Esophagus squamous epithelium (tissue), 5 donors: ENCODE measurements at places on chromosomes 5 and 9. TPM values are rescaled to one million over a fixed set of nuclear protein-coding genes. Genes with fewer than 3 reads are reported as not detected.
A peak's percentile ranks its signal among the peaks of the same experiment; 100 is the strongest.

- DNase-seq: no peak
- no peaks in the 10 kb centered on the region for H3K4me1 ChIP-seq
- H3K27me3 ChIP-seq: no peaks in the 10 kb centered on the region
- peaks cover 16% of the 10 kb centered on the region for H3K36me3 ChIP-seq
- no peak overlapping the region for H3K27ac ChIP-seq
These were observed 11.6 kb downstream of the BNIP1 start for GRCh38 chr5:173155912-173156311.

DNA sequence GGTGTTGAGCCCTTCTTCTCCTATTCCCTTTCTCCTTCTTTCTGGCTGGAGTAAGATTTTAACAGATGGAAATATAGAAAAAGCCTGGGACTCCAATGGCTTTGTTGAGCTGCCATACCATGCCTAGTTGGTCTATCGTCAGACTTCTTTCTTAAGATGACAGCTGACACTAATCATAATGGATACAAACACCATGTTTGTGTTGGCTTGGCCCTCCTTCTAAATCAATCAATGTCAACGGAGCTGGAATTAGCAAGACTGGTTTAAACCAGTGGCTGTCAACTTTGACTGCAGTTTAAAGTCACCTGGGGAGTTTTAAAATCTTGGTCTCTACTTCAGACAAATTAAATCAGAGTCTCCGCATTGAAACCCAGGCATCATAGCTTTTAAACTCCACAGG is 264.5 kb upstream of the PRR16 start:
- H3K4me1 ChIP-seq: no peaks in the 10 kb centered on the region
- H3K4me3 ChIP-seq: no peak overlapping the region
- no peak for DNase-seq
- H3K27ac ChIP-seq: no peak overlapping the region
- no peaks in the 10 kb centered on the region for H3K36me3 ChIP-seq
- no peaks in the 10 kb centered on the region for H3K27me3 ChIP-seq

DNA sequence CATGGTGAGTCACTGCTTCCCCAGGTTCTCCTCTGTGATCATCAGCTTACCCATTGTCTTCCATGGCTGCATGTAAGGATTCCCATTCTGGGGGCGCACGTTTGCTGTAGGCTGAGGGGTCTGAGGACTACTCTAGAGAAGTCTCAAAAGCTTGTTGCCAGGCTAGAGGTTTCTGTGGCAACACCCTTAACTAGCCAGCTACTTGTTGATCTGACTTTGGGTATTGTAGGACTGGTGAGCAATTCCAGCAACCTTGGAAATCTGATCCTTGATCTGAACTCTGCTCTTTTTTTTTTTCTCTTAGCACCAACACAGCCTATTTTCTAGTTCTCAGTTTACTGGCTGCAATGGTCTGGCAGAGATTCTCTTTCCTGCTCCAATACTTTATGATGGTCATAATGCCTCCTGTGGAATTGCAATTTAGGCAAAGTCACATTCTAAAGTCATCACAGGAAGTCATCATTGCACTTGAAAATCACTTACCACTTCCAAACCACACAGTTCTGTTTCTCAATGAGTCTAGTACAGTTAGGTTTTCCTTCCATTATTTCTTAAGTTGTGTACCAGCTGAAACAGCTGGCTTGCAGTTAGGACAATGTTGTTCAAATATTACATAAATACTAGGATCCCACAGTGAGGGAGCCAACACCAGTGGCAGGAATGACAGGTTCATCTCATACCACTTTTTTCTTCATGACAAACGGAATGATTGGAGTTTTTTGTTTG is 110.3 kb downstream of the SLC12A2 start:
- DNase-seq: no peak
- no peak overlapping the region for H3K27ac ChIP-seq
- H3K4me1 ChIP-seq: peaks cover 3% of the 10 kb centered on the region
- H3K4me3 ChIP-seq: no peak overlapping the region
- H3K36me3 ChIP-seq: no peaks in the 10 kb centered on the region

- H3K36me3 ChIP-seq: no peaks in the 10 kb centered on the region
- peak overlapping the region; percentile 30 for H3K4me3 ChIP-seq
- H3K27ac ChIP-seq: no peak overlapping the region
- DNase-seq: no peak
- H3K27me3 ChIP-seq: peaks cover 5% of the 10 kb centered on the region
These were observed 1.6 kb downstream of the C9orf152 start for GRCh38 chr9:110206389-110206788.

DNA sequence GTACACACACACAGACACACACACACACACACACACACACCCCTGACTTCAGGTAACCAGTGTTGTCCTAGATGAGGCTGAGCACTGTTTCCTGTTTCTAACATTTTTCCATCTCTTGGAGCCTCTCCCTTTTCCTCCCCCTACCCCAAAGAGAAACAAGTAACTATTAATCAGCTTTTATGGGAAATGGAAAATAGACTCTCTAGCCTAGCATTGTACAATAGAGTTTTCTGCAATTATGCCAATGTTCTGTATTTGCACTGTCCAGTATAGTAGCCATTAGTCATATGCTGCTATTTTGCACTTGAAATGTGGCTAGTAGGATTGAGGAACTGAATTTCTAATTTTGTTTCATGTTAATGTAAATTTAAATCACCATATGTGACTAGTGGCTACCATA is 33.1 kb downstream of the RAB3C start:
- no peaks in the 10 kb centered on the region for H3K27me3 ChIP-seq
- no peaks in the 10 kb centered on the region for H3K4me1 ChIP-seq
- H3K4me3 ChIP-seq: no peak overlapping the region
- H3K27ac ChIP-seq: no peak overlapping the region
- H3K36me3 ChIP-seq: no peaks in the 10 kb centered on the region

- no peak overlapping the region for H3K4me3 ChIP-seq
- H3K4me1 ChIP-seq: peaks cover 12% of the 10 kb centered on the region
- DNase-seq: no peak
- no peaks in the 10 kb centered on the region for H3K36me3 ChIP-seq
- no peaks in the 10 kb centered on the region for H3K27me3 ChIP-seq
These were observed 13.7 kb downstream of the YIPF5 start for GRCh38 chr5:144156767-144157171.

GRCh38 chr5:59185757-59186385 is 603.0 kb downstream of the RAB3C start:
- H3K36me3 ChIP-seq: no peaks in the 10 kb centered on the region
- no peaks in the 10 kb centered on the region for H3K27me3 ChIP-seq
- DNase-seq: no peak
- H3K4me3 ChIP-seq: no peak overlapping the region
- no peaks in the 10 kb centered on the region for H3K4me1 ChIP-seq
- no peak overlapping the region for H3K27ac ChIP-seq

DNA sequence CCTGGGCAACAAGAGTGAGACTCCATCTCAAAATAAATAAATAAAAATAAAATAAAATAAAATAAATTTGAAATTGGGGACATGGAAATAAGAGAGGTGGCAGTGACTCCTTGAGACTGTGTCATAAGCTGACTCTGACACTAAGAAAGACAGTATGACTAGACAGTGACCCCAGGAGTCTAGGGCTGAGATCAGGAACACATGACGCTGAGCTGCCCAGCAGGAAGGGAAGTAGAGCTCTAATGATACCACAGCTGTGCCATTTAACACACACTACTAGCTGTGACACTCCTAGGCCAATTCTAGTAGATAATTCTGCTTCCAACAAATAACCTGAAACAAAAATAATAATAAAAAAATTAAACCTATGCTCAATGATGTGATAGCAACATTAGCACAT is 293.0 kb downstream of the SEC61B start:
- H3K36me3 ChIP-seq: no peaks in the 10 kb centered on the region
- no peaks in the 10 kb centered on the region for H3K4me1 ChIP-seq
- no peak overlapping the region for H3K4me3 ChIP-seq
- no peak overlapping the region for H3K27ac ChIP-seq
- no peaks in the 10 kb centered on the region for H3K27me3 ChIP-seq
- no peak for DNase-seq

DNA sequence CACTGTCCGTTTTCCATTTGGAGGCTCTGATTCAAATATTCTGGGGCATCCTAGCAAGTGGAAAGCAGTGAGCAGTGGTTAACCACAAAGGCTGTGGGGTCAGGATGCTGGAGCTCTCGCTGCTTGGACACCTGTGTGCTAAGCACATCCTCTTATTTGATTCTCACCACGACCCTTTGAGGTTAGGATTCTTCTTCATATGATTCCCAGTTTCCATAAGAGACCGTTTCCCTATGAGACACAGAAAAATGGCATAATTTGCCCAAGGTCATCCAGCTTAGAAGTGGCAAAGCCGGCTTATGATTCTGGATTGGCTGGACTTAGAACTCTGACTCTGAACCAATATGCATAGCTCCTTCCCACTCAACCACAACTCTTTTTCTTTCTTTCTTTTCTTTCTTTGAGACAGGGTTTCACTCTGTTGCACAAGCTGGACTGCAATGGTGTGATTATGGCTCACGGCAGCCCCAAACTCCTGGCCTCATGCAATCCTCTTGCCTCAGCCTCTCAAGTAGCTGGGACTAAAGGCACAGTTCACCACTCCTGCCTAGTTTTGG is 207.7 kb downstream of the TTLL11 start:
- peaks cover 4% of the 10 kb centered on the region for H3K4me1 ChIP-seq
- H3K4me3 ChIP-seq: no peak overlapping the region
- H3K27me3 ChIP-seq: no peaks in the 10 kb centered on the region
- no peaks in the 10 kb centered on the region for H3K36me3 ChIP-seq
- DNase-seq: no peak

DNA sequence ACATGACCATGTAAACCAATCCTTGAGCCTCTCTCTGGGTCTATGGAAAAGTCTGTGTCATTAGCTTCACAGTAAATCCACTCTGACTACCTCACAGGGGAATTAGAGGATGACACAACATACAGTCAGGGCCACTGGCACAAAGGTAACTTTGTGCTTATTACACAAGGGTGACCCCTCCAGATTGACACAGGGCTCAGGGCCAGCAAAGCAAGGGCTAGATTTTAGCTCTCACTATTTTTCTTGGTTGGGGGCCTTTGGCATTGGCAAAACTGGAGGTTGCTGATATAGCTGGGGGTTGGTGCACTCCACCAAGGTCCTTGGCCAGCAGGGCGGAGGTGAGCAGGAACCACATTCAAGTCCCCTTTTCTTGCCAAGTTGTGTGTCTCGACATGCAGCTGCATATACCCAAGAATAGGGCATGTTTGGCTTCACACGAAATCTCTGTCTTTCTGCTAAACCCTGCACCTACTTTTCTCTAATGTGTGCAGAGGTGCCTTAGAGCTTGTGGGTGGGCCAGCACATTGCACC is 15.2 kb upstream of the OSMR start:
- DNase-seq: no peak
- H3K27me3 ChIP-seq: no peaks in the 10 kb centered on the region
- no peak overlapping the region for H3K4me3 ChIP-seq

DNA sequence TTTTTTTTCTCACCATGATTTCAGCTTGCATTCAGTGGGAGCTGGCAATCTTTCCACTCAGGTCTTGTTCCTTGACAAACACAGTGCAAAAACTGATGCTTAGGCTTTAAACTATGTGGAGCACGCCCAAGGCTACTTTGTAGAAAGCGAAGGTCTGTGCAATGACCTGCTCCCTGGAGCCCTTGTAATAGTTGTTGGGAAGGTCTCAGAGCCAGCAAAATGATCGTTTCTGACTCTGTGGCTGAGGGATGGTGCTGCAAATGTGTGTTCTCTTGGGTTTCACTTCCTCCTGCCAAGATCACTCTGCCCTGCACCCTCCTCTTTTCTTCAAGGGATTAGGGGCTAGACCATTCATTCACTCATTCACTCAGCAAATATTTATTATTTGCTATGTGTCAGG is 249.7 kb upstream of the MAP3K1 start:
- no peaks in the 10 kb centered on the region for H3K36me3 ChIP-seq
- H3K27me3 ChIP-seq: no peaks in the 10 kb centered on the region
- DNase-seq: no peak

- no peaks in the 10 kb centered on the region for H3K4me1 ChIP-seq
- no peak for DNase-seq
- H3K27ac ChIP-seq: no peak overlapping the region
- H3K4me3 ChIP-seq: no peak overlapping the region
- no peaks in the 10 kb centered on the region for H3K27me3 ChIP-seq
These were observed 111.7 kb downstream of the AP3B1 start for GRCh38 chr5:78182838-78183237.

- no peak for DNase-seq
- no peak overlapping the region for H3K4me3 ChIP-seq
- H3K27me3 ChIP-seq: no peaks in the 10 kb centered on the region
- no peaks in the 10 kb centered on the region for H3K4me1 ChIP-seq
These were observed 102.0 kb downstream of the CARTPT start for GRCh38 chr5:71821029-71821428.

- no peaks in the 10 kb centered on the region for H3K27me3 ChIP-seq
- H3K27ac ChIP-seq: no peak overlapping the region
- DNase-seq: no peak
- no peaks in the 10 kb centered on the region for H3K4me1 ChIP-seq
- H3K36me3 ChIP-seq: no peaks in the 10 kb centered on the region
These were observed 90.1 kb downstream of the CRB2 start for GRCh38 chr9:123445981-123446610.

DNA sequence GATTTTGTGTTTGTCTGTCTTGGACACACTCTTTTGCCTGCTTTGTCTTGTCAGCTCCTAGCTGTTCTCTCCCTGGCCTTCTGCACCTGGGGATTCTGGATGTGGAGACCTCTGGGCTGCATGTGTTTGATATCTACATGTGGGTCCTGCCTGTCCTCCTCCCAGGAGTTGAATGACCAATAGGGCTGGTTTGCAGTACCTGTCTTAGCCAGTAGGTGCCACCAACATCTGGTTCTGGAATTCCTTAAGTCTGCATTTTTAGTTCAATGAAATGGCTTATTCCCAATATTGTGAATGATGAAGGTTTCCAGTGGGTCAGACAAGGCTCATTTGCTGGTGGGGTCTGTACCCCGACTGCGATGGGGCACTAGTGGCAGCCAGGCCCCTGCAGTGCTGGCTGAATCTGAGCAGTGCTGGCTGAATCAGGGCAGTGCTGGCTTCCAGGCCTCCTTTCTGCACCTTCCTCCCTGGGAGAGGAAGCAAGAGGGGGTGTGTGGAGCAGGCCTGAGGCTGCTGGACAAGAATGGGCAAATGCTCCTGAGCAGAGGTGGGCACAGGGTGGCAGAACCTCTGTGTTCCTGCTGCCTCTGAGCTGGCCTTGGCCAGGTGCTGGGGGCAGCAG is 73.3 kb downstream of the RXRA start:
- peaks cover 43% of the 10 kb centered on the region for H3K36me3 ChIP-seq
- no peak overlapping the region for H3K27ac ChIP-seq
- no peaks in the 10 kb centered on the region for H3K27me3 ChIP-seq
- no peak overlapping the region for H3K4me3 ChIP-seq

The BAAT gene
- not detected for total RNA-seq

The SLC34A3 gene
- 0.11 TPM for total RNA-seq

The OLFML2A gene
- total RNA-seq: 13.3 TPM

The ANKRD31 gene
- total RNA-seq: 0.35 TPM

The SLC36A2 gene
- not detected for total RNA-seq

The TTC23L gene
- not detected for total RNA-seq

The FSTL4 gene
- total RNA-seq: 0.53 TPM

The ATP10B gene
- total RNA-seq: 10.3 TPM
